ENCODE measurements at places on chromosomes 6 and 20.

GRCh38 chr6:101845172-101845571 is 451.7 kb downstream of the GRIK2 start:
- DNase-seq = no peak

DNA sequence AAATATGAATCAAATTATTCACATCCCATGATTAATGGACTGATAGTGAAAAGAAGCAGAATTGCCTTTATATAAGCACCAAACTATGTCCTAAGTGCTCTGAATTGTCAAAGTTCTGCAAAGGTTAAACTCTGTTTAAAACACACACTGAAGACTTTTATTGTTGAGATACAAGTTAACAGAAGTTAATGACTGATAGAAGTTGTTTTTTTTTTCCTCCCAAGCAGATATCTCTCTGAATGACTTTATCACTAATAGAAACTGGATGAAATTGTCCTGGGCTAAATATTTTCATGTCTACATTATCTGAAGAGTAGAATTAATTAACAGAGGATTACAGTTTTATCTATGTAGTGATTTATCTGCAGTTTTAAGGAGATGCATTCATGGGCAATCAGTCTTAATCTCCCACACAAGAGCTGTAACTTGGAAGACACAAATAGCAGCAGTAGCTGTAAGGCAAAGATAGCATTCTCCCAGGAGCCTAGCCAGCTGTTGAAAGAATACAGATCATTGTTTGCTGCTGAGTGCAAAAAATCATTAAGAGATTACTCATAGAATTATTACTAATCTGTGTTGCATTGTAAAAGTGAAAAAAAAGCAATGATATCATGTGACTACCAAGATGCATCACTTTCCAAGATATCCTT is 49.9 kb downstream of the BMP5 start:
- DNase-seq = no peak

- DNase-seq = no peak
Observed at GRCh38 chr20:9710685-9711084, 128.2 kb downstream of the PAK5 start.

DNA sequence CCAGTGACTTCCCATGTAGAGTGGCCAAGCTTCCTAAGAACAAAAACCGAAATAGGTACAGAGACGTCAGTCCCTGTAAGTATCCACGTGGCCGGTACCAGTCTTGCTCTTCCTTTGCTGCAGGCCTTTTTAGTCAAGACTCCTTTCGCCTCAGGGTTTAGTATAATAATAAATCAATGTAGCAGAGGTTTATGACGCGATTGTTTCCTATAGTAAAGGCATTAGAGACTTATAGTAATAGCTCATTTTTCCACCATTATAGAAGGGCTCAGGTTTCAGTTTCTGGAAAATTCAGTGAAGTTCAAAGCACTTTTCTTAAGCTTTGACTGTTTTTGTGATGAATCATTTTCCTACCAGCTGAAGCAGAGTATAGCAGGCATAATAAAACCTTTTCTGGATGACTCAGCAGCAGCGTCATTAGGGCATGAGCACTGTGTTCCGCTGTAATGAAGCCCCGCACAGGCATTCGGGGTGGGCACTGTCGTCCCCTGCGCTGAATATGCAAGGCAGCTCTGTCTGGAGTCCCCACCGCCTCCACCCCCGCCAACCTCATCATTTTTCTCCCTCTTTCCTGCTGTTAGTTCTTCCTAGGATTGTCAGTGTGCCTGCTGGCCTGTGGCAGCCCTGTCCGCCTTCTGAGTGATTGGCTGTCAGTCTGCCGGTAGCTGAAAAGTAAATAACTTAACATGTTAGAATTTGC is 51.3 kb downstream of the PTPN1 start:
- DNase-seq = no peak

Measured in NCI-H2171 treated with DMSO at 0.1 percent for 48 hours (cell line).